ENCODE measurements at places on chromosomes 1 and 21.

GRCh38 chr1:92563457-92564216 is 76.9 kb upstream of the GFI1 start:
- DNase-seq = no peak

DNA sequence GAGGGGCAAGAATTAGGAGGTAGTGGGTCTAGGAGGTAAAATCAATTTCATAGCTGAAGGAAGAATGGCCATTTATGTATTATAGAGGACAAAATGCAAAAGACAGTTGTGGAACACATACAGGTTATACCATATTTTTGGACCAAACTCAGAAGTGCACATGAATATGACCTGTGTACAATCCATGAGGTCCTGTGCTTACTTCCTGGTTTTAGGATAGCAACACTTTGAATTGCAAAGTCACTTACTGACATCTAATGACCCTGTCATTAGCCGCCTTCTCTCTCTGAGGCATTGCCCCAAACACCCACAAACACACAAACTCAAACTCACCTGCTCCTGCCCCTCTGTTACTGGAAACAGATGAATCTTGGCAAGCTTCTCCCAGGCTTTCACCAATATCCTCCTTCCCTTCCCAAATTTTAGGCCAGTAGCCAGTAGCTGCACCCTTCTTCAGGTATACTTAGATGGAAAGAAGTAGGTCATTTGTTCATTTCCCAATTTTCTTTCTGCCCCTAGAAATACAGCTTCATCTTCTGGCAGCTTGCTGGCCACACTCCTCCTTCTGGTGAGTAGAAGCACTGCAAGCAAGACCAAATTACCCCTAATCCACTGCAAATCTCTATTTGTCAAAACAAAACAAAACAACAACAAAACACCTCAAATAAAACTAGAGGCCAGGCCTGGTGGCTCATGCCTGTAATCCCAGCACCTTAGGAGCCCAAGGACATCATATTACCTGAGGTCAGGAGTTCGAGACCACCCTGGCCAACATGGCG is 13.7 kb upstream of the RPL5 start:
- DNase-seq = no peak

GRCh38 chr1:47388891-47389238 is 27.2 kb upstream of the FOXE3 start:
- peak; percentile 26 for DNase-seq

DNA sequence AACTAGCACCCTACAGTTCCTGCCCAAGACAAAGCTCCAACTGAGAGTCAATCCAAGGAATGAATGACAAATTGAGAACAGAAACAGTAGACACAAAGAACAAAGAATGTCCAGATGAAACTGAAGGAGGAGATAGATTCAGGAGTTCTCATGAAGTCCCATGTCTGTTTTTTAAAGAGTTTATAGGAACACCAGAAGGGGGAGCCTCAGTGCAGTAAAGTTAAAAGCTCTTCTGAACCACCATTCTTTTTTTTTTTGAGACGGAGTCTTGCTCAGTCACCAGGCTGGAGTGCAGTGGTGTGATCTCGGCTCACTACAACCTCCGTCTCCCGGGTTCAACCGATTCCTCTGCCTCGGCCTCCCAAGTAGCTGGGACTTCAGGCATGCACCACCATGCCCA is 323.6 kb downstream of the MRPL39 start:
- DNase-seq = peak; percentile 39

DNA sequence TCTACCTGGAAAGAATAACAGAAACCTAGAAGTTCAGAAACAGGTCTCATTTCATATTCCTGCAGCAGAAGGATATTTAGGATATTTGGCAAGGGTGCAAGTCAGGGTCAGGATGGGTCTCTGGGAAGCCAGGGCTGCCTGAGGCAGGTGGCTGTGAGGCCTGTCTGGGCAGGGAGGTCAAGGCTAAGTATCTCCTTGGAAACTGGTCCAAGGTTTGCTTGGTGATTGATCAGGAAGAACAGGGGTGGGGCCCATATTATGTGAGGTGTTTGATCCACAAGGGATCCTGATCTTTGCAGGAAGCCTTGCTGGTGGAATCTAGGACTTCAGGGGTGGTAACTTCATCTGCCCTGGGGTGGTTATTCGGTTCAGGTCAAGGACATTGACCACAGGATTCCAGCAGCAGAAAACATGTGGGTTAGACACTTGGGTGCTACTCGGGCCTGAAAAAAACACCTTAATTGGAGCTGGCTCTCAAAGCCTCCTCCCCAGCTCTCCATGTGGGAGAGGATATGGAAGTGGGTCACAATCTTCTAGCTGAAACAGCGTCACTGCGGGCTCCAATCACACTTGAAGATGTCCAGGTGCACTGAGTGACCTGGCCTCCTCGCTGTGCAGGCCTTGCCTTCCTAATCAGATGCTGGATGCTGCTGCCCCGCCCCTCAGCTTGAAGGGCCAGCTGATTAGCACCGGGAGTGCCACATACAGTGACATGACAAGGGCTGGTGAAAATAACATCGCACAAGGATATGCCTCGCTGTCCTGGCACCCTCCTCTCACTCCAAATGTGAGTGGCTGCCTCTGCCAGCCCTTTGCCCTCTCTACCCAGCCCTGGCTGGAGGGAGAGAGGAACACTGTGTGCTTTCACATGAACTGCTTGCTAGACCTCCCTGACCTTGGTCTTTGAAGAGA is 8.7 kb downstream of the CTNNBIP1 start:
- DNase-seq = no peak

- no peak for DNase-seq
These were observed 67.8 kb downstream of the SLC37A1 start for GRCh38 chr21:42581336-42581992.

GRCh38 chr1:167472752-167473521 is 45.4 kb downstream of the CD247 start:
- DNase-seq = no peak

GRCh38 chr1:56688522-56689026 is 43.5 kb downstream of the PRKAA2 start:
- no peak for DNase-seq

- no peak for DNase-seq
These were observed 1206.2 kb upstream of the NCAM2 start for GRCh38 chr21:19792004-19792403.

GRCh38 chr1:94876362-94876761 is 50.5 kb downstream of the CNN3 start:
- DNase-seq = no peak

GRCh38 chr1:212062832-212063438 is 27.4 kb downstream of the DTL start:
- no peak for DNase-seq

DNA sequence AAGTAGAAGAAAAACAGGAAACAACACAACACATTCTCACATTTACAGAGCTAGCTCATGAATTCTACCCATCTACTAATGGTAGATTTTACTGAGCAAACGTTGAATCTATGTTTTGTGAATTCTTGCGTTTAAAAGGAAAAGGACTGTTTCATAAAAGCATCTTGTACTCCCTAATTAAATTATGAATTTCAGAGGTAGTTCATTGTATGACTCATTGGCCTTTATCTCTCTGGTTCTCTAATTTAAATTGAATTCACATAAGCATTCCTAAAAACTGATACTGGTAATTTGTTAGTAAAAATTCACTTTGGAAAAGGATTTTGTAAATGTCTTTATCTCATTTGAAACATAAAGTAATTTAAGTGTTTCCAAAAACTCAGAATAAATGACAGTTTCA is 687.3 kb downstream of the BRINP3 start:
- DNase-seq = no peak

- no peak for DNase-seq
These were observed 1.2 kb downstream of the PPT1 start for GRCh38 chr1:40095806-40096205.

DNA sequence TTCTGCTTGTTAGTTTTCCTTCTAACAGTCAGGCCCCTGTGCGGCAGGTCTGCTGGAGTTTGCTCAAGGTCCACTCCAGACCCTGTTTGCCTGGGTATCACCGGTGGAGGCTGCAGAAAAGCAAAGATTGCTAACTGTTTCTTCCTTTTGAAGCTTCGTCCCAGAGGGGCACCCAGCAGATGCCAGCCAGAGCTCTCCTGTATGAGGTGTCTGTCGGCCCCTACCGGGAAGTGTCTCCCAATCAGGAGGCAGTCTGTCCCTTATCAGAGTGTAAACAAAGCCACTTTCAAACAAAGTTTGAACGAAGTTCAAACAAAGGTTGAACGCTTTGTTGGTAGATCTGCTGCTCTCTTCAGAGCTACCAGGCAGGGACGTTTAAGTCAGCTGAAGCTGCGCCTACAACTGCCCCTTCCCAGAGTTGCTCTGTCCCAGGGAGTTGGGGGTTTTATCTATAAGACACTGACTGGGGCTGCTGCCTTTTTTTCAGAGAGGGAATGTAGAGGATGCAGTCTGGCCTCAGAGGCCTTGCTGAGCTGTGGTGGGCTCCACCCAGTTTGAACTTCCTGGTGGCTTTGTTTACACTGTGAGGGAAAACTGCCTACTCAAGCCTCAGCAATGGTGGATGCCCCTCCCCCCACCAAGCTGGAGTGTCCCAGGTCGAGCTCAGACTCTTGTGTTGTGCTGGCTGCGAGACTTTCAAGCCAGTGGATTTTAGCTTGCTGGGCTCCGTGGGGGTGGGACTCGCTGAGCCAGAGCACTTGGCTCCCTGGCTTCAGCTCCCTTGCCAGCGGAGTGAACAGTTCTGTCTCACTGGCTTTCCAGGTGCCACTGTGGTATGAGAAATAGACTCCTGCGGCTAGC is 401.8 kb downstream of the SRGAP2C start:
- DNase-seq = no peak

DNA sequence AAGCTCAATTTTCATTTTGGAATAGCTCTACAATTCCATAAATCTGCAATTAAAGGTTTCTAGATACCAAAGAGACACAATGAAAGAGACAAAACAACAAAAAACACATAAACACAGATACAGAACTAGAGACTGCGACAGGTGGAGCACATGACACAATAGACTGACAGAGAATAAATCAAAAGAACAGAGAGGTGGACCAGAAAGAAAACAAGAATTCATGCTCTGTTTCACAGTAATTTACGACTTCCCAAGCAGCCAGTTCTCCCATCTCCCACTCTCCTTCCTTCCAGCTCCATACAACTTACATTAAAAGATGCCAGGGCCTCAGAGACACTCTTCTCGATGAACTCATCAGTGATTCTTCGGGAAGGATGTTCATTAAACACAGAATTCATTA is 15.1 kb upstream of the RBM8A start:
- no peak for DNase-seq

DNA sequence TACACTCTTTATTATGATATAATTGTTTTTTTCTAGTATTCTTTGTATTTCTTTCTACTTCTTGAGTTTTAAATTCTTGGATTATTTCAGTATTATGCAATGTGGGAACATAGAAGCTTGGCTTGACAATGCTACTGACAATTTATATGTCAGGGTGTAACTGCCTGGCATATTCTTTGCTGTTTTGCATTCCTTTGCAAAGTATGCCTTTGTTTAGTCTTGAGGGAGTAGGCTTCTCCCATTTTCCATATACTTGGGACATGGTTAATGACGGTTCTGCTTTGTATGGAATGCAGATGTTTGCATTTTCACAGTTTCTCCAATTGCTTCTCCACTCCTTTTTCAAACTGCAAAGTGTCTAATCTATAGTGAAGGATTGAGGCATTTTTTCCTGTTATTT is 109.8 kb downstream of the HMCN1 start:
- DNase-seq = no peak

GRCh38 chr1:230781594-230781993 is 34.4 kb downstream of the CAPN9 start:
- no peak for DNase-seq

GRCh38 chr1:193697776-193698175 is 511.4 kb upstream of the B3GALT2 start:
- no peak for DNase-seq

- no peak for DNase-seq
These were observed 100.6 kb upstream of the ACTL8 start for GRCh38 chr1:17654519-17654918.

DNA sequence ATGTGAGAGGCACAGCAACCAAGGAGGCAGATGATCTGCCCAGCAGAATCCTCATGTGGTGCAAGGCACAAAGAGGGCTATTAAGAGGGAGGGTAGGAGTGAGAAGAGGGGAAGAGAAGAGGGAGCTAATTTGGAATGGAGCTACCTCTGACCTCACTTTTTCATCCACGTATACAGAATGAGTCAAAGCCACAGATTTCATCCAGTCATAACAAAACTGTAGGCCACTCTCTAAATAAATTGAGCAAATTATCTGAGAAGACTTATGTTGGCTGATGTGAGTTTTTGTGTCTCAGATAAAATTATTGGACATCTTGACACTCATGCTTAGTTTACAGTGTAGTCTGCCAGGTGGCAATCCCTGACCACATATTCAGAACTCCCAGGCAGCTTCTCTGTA is 325.6 kb downstream of the TTLL7 start:
- DNase-seq = no peak

DNA sequence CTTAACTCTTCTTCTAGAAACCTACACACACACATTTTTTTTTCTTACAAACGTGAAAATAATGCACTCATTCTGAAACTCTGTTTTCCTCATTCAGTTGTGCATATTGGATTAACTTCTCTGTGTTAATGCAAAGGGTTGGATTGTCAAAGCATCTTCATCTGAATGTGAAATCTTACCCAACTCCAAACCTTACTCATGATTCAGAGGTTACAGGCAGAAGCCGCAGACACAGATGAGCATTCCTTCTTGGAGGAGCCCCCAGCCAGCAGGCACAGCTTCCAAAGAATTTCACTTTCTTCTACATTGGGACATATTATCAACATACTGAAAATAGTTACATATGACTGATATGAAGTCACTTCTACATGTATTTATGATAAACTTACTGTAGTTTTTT is 15.7 kb downstream of the PATJ start:
- DNase-seq = no peak

DNA sequence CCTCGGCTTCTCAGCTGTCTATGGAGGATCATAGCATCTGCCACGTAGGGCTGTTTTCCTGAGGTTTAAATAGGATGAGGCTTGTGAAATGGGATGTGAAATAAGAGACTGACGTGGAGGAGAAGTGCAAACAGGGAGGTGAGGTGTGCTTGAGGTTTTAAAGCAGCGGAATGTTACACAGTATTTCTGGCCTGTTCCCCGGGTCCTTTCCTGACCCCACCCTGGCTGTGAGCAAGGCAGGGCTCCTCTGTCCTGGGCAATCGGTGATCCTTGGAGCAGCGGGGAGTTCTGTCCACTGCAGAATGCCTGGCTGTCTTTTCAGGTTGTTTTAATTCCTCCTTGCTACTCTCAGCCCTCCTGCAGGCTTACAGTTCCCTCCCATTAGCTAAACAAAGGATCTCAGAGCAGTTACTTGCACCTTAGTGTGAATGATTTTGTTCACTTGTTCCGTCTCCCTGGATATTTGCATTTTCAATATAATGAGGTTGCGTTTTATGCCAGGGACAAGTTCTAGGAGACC is 38.6 kb downstream of the LHX4 start:
- DNase-seq = no peak

- no peak for DNase-seq
These were observed 11.8 kb downstream of the HTR6 start for GRCh38 chr1:19676438-19676922.
